ENCODE measurements at places on chromosomes 12 and 14.

DNA sequence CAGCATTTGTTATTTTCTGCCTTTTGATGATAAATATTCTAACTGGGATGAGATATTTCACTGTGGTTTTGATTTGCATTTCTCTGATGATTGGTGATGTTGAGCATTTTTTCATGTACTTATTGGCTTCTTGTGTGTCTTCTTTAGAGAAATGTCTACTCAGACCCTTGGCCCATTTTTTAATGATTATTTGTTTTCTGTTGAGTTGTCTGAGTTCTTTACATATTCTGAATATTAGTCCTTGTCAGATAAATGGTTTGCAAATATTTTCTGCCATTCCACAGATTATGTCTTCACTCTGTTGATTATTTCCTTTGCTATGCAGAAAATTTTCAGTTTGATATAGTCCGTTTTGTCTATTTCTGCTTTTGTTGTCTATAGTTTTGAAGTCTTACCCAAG lies 317.0 kb downstream of the CEP128 start:
- no peak for DNase-seq

DNA sequence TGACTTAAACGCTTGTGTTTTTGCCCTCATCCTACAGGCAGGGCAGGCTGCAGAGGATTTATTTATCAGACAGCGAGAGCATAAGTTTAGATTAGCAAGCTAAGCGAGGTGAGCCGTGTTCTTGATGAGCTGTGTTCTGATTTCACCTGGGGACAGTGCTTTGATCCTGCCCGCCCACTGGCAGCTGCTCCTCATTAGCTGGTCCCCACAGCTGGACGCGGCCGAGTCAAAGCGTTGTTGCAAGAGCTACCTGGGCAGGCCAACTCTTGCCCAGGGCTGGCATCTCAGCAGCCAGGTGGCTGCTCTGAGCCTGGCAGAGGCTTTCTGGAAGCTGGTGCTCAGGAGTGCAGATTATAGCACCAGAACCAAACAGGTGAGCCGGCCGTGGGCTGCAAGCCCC lies 46.8 kb upstream of the BEGAIN start:
- DNase-seq: no peak

DNA sequence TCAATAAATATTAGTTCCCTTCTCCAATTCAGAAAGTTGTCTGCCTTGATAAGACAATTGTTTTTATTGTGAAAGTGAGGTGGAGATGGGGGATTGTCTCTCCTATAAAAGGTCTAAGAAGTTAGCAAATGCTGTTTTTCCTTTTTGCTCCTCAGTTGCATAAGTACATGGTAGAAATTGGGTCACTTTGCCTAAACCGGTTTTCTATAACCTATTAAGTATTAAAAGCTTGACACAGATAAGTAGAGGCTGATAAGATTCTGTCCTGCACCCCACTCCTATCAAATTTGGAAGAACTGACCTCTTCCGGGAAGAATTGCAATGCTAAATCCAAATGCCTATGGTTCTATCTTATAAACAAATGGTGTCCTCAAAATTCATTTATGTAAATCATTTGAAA lies 7.0 kb downstream of the SLCO1B1 start:
- DNase-seq: no peak

GRCh38 chr14:51121096-51121495 lies 26.2 kb upstream of the TRIM9 start:
- no peak for DNase-seq

DNA sequence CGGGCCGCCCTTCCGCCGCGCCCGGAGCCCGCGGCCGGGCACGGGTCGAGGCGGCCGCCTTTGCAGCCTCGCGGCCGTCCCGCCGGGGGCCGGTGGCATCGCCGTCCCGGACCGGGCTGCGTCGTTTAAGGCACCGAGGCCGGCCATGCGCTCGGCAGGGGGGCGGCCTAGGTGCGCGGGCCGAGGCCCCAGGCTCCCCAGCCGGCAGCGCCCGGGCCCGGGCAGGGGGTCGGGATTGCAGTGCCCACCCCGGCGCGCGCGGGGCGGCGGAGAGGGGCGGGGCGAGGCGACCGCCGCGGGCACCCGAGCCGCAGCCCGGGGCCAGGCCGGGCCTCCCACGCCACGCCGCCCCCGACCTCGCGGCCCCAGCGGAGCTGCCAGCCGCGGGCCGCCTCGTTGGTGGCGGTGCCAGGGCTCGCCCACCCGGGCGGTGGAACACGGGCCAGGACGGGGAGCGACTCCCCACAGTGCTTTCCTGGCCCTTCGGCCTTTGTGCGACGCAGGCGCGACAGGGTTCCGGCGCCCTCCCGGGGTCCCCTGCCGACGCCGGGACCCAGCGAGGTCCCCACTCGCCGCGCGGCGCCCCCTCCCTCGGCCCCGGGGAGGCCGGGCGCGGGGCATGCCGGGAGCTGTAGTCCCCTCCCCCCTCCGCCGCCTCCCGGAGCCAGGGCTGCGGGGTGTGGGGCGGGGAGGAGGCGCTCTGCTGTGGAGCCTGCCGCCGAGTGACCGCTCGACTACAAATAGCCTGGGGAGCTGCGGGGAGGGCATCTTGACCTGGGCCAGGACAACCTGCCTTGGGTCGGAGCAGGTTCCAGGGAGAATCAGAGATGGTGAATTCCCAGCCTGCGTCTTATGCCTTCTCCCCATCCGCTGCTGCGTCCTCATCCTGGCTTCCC lies 769 bp downstream of the FKBP4 start:
- DNase-seq: peak; percentile 64
